ENCODE measurements at places on chromosomes 16 and 17.

- DNase-seq = no peak
Observed at GRCh38 chr16:56306690-56307533, 115.6 kb downstream of the GNAO1 start.

DNA sequence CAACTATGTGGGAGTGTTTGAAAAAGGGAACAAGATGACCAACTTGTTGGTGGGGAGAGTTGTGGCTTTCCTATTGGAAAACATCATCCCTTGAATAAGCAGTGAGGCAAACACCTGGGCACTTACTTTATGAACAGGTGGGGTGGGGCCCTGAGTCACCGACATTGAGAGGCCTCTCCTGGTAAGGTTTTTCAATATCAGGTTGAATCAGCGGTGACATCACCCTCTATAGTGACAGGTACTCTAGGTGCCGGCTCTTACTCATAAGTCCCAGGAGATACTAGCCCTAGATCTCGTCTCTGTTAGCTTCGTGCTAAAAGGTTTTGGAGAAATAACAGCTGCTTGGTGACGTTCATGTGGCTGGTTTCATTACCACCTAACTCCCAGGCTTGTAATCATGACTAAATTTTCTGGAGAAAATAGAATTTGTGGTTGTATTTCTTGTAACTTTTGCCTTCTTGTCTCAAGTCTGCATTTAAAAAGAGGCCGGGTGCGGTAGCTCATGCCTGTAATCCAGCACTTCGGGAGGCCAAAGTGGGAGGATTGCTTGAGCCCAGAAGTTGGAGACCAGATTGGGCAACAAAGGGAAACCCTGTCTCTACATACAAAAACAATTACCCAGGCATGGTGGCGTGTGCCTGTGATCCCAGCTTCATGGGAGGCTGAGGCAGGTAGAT, 19.3 kb downstream of the CDH1 start:
- DNase-seq = no peak

- no peak for DNase-seq
Observed at GRCh38 chr16:86045591-86045971, 146.6 kb downstream of the IRF8 start.

- no peak for DNase-seq
Observed at GRCh38 chr16:50213939-50214519, 52.3 kb upstream of the ADCY7 start.

DNA sequence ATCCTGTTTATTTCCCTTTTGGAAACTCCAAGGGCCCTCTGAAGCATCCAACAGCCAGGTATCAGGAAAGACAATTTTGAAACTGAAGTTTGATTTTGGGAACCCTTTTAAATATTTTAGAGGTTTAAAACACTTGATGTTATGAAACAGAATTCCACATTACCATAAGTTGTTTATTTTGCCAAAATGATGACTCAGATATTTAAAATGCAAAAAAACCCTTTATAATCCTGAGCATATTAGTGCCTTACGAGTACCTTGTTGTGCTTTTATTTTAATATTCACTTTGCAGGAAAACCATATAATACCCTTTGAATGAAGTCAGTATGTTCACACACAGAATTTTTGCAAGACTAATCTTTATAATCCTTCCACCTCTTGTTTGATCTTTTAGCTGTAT, 765.1 kb upstream of the CA10 start:
- no peak for DNase-seq

GRCh38 chr17:6279659-6280058, 155.3 kb downstream of the AIPL1 start:
- no peak for DNase-seq

DNA sequence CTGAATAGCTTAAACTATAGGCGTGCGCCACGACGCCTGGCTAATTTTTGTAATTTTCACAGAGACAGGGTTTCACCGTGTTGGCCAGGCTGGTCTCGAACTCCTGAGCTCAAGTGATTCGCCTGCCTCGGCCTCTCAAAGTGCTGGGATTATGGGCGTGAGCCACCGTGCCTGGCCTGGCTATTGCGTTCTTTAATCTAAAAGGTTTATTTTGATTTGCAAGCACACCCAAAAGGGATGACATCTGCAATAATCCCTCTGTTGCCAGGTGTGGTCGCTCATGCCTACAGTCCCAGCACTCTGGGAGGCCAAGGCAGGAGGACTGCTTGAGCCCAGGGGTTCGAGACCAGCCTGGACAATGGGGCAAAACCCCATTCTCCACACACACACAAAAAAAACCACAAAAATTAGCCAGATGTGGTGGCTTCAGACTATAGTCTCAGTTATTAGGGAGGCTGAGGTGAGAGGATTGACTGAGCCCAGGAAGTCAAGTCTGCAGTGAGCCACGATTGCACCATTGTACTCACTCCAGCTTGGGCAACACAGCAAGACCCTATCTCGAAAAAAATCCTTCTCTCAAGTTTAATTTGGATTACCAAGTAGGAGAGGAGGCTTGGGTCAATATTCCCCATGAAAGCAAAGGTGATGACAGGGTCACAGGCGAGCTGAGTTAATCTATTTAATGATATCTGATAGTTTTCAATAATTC, 144.1 kb downstream of the PARN start:
- DNase-seq = no peak

DNA sequence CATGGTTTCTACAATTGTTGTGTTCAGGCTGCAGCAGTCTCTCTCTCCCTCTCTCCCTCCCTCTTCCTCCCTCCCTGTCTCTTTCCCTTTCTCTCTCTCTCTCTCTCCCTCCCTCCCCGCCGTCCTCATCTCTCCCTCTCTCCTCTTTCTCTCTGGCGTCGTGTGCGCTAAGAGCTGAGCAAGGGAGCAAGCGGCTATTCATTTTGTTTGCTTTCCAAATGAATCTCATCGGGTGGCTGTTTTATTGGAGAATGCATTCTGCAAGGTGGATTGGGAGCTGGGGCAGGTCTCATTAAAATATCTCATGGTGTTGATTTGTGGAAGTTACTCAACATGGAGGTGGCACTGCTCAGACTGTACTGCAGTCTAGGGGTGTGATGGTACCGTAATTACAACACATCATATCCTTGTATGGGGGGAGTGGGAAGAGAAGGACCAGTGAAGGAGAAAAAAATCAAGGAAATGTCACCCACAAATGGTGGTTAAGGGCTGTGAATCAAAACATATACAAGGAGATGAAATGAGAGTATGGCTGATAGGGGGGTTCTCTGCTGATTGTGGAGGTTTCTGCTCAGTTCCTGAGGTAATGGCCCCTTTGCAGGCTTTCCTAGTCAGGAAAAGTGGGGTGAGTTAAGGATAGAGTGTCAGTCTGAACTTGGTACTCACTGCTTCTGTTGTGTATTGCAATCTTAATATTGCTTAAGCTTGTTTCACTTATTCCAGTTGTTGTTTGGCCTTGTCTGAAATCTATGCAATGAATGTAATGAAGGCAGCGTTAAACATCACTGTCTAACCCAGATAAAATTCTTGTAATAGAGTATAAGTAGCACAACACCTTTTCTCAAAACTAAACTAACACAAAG, 2.7 kb downstream of the MSL1 start:
- no peak for DNase-seq

Data from NCI-H1417 treated with DMSO at 0.1 percent for 48 hours (cell line).